MCF 10A (cell line): ENCODE measurements at places on chromosomes 11 and 22. TPM values are rescaled to one million over a fixed set of nuclear protein-coding genes. Genes with fewer than 3 reads are reported as not detected.

- H3K36me3 ChIP-seq = peaks cover 52% of the 10 kb centered on the region
- H3K27me3 ChIP-seq = no peaks in the 10 kb centered on the region
Measured at GRCh38 chr11:6601041-6601461, 2.4 kb downstream of the RRP8 start.

GRCh38 chr22:50138988-50139387 lies 31.5 kb upstream of the PANX2 start:
- H3K4me3 ChIP-seq = no peak overlapping the region
- H3K27me3 ChIP-seq = no peaks in the 10 kb centered on the region
- H3K36me3 ChIP-seq = no peaks in the 10 kb centered on the region
- peaks cover 6% of the 10 kb centered on the region for H3K4me1 ChIP-seq
- DNase-seq = no peak
- H3K27ac ChIP-seq = no peak overlapping the region

PRODH gene
- total RNA-seq = 6.0 and 8.4 TPM in 2 replicates

- H3K27me3 ChIP-seq = no peaks in the 10 kb centered on the region
- no peak overlapping the region for H3K4me3 ChIP-seq
- no peaks in the 10 kb centered on the region for H3K4me1 ChIP-seq
- DNase-seq = peak; percentile 10
- no peak overlapping the region for H3K27ac ChIP-seq
- H3K36me3 ChIP-seq = no peaks in the 10 kb centered on the region
Measured at GRCh38 chr11:116563028-116563711, 209.6 kb downstream of the BUD13 start.

ANO1 gene
- total RNA-seq = not detected in 2 replicates

- no peak overlapping the region for H3K27ac ChIP-seq
- H3K27me3 ChIP-seq = peaks cover 84% of the 10 kb centered on the region
- no peak for DNase-seq
- no peaks in the 10 kb centered on the region for H3K36me3 ChIP-seq
- no peak overlapping the region for H3K4me3 ChIP-seq
Measured at GRCh38 chr11:121214861-121215260, 77.7 kb upstream of the SC5D start.

DNA sequence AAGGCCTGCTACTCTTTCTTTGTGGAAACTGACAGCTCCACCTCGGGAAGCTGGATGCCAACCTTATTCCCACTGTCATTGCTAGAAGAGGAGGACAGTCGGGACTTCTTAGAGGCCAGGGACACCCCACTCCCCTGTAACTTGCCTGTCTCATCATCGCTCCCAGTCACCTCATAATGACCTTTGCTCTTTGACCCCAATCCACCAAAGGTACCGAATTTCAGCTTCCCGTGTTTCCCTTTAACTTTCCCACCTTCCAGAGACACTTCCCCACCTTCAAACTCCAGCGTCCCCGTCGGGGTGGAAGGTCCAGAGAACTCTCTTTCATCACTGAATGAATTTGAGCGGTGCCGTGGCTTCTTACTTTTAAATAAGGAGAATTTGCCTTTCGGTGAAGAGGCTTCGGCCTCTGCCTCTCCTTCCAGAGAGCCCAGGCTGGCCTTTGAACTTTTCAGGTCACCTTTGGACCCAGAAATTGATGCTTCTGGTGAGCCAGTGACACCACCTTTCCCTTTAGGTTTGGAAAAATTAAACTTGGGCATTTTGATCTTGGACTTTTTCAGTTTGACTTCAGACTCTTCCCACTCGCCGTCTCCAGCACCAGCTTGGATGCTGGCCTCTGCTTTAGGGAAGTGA lies 29.8 kb downstream of the AHNAK start:
- DNase-seq = no peak
- H3K4me1 ChIP-seq = no peaks in the 10 kb centered on the region
- H3K27ac ChIP-seq = no peak overlapping the region
- H3K36me3 ChIP-seq = peaks cover 76% of the 10 kb centered on the region
- H3K4me3 ChIP-seq = no peak overlapping the region
- no peaks in the 10 kb centered on the region for H3K27me3 ChIP-seq

DNA sequence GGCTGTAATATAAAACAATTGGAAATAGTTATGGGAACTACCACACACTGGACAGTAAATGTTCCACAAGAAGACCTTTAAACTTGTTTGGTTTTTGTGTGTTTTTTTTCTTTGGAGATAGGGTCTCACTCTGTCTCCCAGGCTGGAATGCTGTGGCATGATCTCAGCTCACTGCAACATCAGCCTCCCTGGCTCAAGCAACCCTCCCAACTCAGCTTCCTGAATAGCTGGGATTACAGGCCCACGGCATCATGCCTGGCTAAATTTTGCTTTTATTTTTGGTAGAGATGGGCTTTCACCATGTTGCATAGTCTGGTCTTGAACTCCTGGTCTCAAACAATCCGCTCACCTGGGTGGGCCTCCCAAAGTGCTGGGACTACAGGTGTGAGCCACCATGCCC lies 121.0 kb downstream of the MPPED2 start:
- no peak for DNase-seq
- no peaks in the 10 kb centered on the region for H3K4me1 ChIP-seq
- H3K27ac ChIP-seq = no peak overlapping the region
- H3K27me3 ChIP-seq = peaks cover 85% of the 10 kb centered on the region
- no peak overlapping the region for H3K4me3 ChIP-seq
- no peaks in the 10 kb centered on the region for H3K36me3 ChIP-seq

MOGAT2 gene
- not detected in 2 replicates for total RNA-seq

DNA sequence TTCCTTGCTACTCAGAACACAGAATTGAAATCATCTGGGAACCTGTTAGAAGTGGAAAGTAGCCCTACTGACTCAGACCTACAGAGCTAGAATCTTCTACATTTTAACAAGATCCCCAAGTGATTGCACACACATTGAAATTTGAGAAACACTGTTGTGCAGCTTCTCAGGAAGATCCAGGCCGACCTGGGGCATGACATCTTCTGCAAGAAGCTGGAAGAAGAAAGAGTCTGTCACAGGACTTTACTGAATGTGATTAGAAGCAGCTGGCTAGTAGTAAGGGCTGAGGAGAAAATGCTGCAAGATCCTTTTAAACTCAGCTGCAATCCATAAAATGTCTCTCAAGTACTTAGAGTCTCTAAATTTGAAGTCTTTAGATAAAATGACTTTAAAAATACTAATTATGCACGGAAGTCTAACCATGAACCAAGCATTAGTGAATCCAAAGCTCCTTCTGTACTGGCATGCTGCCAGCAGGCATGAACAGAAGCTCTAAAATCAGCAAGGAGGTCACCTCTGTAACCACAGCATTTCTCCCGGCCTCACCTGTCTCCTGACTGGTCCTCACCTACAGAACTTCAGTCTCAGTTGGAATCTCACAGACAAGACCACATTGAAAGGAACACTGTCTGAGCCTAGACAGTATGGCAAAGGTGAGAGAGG lies 85.0 kb downstream of the SERGEF start:
- H3K4me3 ChIP-seq = no peak overlapping the region
- H3K27ac ChIP-seq = no peak overlapping the region
- no peak for DNase-seq
- H3K4me1 ChIP-seq = no peaks in the 10 kb centered on the region
- no peaks in the 10 kb centered on the region for H3K27me3 ChIP-seq

GGTLC3 gene
- not detected in 2 replicates for total RNA-seq

- H3K27me3 ChIP-seq = peaks cover under 1% of the 10 kb centered on the region
- H3K27ac ChIP-seq = no peak overlapping the region
- DNase-seq = no peak
- H3K4me1 ChIP-seq = no peaks in the 10 kb centered on the region
- H3K4me3 ChIP-seq = no peak overlapping the region
Measured at GRCh38 chr11:61054927-61055562, 47.2 kb upstream of the CD5 start.

DNA sequence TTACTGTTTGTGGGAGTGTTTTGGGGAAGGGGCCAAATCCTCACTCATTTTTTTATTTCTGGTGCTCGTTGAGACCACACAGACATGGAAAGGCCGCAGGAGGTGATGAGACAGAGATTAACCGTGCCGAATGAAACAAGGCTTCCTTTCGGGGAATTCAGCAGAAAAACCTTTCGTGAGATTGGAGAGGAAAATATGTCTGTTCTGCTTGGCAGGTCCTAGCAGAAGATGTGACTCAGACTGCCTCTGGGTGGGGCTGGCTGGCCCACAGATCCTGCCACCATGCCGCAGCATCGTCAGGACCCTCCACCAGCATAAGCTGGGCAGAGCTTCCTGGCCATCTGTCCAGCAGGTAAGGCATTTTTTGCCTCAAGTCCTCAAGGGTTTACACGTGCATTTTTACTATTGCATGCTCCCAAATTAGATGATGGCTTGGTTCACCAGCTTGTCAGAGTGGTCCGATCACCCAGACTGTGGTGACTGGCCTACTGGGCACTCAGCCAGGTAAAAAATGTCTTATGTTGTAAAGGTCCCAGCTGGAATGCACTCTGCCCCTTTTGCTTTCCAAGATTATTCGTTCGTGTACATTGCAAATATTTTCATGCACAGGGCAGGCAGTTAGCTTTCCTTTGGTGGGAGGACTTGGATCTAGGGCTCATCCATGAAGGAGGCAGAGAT lies 1.5 kb downstream of the DDB2 start:
- peaks cover 53% of the 10 kb centered on the region for H3K36me3 ChIP-seq
- peak; percentile 85 for DNase-seq
- H3K4me3 ChIP-seq = peak overlapping the region; percentile 76
- peaks cover 22% of the 10 kb centered on the region for H3K4me1 ChIP-seq
- no peaks in the 10 kb centered on the region for H3K27me3 ChIP-seq

NRIP3 gene
- 0.19 and 0.37 TPM in 2 replicates for total RNA-seq

ANGPTL5 gene
- not detected in 2 replicates for total RNA-seq

DNA sequence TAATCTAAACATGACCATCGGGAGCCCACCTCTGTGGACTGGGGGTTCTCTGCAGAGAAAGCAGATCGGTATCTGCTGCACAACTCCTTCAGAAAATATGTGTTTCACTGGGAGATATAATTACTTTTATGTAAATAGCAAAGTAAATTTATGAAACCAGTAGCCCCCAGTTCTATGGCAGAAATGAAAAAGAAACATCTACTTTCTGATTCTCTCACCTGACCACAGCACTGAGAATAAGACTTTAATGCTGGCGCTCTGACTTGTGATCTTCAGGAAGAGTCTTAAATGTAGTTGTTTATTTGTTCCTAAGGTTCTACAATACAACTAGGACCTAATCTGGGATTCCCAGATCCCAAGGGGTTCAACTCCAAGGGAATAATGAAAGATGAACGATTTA lies 518.0 kb downstream of the DLG2 start:
- no peaks in the 10 kb centered on the region for H3K4me1 ChIP-seq
- H3K27ac ChIP-seq = no peak overlapping the region
- no peak overlapping the region for H3K4me3 ChIP-seq
- no peak for DNase-seq
- H3K36me3 ChIP-seq = no peaks in the 10 kb centered on the region
- peaks cover 51% of the 10 kb centered on the region for H3K27me3 ChIP-seq

GRCh38 chr11:127059286-127059685 lies 58.7 kb upstream of the KIRREL3 start:
- H3K27me3 ChIP-seq = no peaks in the 10 kb centered on the region
- DNase-seq = no peak
- peaks cover 6% of the 10 kb centered on the region for H3K36me3 ChIP-seq

DNA sequence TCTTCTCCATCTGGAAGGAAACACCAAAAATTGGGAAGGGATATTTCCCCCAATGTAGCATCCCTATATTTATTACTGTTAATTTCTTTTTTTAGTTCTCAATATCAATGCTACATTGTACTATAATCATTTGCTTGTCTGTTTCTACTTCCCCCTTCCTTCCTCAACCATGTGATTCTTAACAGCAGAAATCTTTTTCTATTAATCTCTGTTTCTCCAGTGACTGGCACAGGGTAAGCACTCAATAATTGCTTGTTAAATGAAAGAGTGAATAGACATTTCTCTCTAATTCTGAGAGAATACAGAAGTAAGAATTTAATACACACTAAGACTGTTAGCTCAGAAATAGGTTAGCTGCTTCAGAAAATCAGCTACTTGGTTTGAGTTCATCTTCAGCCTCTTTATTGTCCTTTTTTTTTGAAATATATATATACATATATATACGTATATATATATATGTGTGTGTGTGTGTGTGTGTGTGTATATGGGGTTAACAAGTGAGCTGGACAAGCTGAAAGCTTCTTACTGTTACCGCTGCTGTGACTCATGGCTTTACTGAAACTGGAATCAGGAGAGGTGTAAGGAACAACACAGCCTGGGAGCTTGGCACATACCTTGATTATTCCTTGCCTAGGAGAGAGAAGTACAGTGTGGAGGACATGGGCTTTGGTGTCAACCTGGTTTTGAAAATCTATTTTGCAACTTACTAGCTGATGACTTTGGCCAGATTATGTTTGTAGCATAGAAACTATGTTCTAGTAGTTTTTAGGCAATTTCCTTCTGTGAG lies 26.2 kb upstream of the PDE3B start:
- DNase-seq = peak; percentile 53
- H3K36me3 ChIP-seq = no peaks in the 10 kb centered on the region
- no peak overlapping the region for H3K4me3 ChIP-seq
- no peak overlapping the region for H3K27ac ChIP-seq
- H3K4me1 ChIP-seq = no peaks in the 10 kb centered on the region
- peaks cover 9% of the 10 kb centered on the region for H3K27me3 ChIP-seq

DNA sequence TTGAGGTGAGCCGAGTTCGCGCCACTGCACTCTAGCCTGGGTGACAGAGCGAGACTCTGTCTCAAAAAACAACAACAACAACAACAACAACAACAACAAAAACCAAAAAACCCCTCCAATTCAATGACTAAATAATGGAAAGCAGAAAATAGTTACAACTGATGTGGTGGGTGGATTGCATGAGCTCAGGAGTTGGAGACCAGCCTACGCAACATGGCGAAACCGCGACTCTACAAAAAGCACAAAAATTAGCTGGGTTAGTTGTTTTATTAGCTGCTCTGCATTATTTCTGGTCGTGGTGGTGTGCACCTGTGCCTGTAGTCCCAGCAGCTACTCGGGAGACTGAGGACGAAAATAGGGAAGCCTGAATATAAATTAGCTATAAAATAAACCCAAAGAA lies 2.6 kb upstream of the PATL1 start:
- no peaks in the 10 kb centered on the region for H3K27me3 ChIP-seq
- H3K27ac ChIP-seq = peak overlapping the region; percentile 42
- H3K4me1 ChIP-seq = peaks cover 18% of the 10 kb centered on the region
- no peak for DNase-seq
- peaks cover 11% of the 10 kb centered on the region for H3K36me3 ChIP-seq

DNA sequence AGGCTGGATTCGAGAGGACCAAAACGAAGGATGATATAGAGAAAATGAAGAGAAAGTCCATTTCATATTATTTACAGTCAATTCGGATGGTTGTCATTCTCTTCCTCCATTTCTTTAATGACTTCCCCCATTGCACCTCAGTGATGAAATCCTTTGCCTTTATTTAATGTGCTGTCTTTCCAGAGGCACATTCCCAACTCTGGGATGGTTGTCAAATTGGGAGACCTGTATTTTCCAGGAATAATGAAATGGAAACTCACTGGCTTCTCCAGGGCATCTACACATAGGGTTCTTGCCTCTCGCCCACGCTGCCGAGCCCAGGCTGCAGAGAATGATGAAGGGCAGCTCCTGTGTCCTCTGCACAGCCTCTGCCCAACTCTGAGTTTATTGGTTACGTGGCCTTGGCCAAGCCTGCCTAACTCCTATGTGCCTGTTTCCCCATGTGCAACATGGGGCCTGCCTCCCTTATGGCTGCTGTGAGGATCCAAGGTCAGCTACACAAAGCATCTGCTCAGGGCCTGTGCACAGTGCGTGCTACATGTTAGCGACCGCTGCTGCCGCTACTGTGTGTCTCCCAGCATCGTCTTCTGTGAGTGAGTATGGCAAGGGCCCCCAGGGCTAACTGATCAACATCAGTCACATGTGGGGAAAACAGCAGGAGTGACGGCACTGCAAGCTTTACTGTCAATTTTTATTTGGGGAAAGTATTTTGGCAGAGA lies 81.5 kb upstream of the BID start:
- peaks cover 38% of the 10 kb centered on the region for H3K36me3 ChIP-seq
- H3K27me3 ChIP-seq = no peaks in the 10 kb centered on the region
- no peaks in the 10 kb centered on the region for H3K4me1 ChIP-seq
- H3K4me3 ChIP-seq = no peak overlapping the region
- DNase-seq = no peak
